ENCODE measurements at places on chromosomes 11 and 22.

- no peak for DNase-seq
- H3K4me3 ChIP-seq: no peak overlapping the region
- H3K27me3 ChIP-seq: no peaks in the 10 kb centered on the region
These were observed 150.5 kb downstream of the FEZ1 start for GRCh38 chr11:125345421-125346178.

DNA sequence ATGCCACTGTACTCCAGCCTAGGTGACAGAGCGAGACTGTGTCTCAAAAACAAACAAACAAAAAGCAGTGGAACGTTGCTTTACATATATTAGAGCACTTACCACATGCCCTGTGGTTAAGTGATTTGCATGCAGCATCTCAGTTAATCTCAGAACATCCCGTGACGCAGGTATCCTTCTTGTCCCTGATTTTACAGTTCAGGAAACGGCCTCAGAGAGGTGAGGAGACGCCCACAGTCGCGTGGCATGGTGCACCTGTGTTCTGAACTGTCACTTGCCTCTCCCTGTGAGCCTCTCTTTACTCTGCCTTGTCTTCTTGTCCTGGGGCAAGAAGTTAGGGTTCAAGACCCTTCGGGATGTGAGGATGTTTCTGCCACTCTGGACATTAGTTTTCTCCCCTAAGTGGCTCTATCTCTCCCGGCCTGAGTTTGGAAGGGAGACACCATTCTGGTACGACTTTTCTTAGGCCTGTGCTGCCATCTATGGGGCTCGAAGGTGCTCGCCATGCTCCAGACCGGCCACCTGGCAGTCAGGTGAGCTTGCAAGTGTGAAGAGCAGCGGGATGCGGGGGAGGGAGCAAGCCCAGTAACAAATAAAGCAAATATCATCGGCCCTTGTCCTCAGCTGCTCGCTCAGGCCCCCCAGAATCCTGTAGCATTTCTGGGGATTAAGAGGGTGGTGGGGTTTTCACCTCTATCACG lies 25.6 kb downstream of the YWHAH start:
- DNase-seq: no peak
- H3K27ac ChIP-seq: no peak overlapping the region
- H3K4me1 ChIP-seq: peaks cover 10% of the 10 kb centered on the region
- H3K27me3 ChIP-seq: no peaks in the 10 kb centered on the region
- H3K4me3 ChIP-seq: peak overlapping the region; percentile 78

DNA sequence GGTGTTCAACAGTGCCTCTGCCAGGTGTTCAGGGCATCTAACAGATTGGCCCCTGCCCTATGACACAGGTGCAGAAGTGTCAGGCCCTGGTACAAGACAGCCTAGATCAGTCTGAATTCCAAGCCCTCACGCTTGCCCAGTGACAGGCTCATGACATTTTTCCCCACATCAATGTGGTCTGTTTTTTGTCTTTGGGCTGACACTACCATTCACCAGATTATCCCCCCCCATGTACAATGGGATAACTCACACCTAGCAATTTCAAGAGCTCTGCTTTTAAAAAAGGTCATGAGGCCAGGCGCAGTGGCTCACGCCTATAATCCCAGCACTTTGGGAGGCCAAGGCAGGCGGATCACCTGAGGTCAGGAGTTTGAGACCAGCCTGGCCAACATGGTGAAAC lies 155.5 kb upstream of the PITPNB start:
- H3K4me3 ChIP-seq: no peak overlapping the region
- H3K4me1 ChIP-seq: peaks cover 15% of the 10 kb centered on the region
- no peak overlapping the region for H3K27ac ChIP-seq
- H3K27me3 ChIP-seq: no peaks in the 10 kb centered on the region

GRCh38 chr11:79179087-79179486 lies 261.7 kb downstream of the TENM4 start:
- no peaks in the 10 kb centered on the region for H3K27me3 ChIP-seq
- H3K36me3 ChIP-seq: no peaks in the 10 kb centered on the region
- no peak overlapping the region for H3K27ac ChIP-seq

DNA sequence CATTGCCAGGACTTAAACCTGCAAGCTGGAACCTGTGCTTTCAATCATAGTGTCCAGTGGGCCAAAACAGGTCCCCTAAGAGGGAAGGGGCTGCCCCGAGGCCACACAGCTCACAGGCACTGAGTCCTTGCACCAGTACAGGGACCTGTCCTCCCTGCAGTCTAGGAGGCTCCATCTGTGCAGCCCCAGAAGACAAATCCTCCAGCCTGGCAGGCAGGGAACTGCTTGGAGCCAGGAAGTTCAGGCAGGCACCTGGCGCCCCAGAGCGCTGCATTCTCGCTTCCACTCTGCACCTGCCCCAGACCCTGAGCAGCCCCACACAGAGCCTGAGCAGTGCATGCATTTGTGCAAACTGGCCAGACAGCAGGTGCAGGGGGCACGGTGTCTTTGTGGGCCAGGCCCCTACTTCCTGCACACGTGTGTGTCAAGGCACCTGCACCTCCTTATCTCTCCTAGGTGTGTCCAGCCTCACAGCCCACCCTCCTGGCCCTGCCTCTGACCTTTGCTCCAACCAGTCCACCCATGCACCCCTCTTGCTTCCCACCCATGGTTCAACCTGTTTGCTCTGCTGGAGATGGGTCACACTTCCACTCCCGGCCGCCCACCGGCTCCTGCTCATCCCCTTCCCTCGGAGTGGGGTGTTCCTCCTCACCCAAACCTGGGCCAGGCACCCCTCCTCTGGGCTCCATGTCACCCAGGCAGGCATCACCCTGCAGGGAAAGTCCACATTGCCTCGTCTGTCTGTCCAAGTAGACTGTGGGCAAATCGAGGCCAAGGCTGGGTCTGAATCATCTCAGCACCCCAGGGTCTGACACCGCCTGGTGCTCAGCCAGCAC lies 19.0 kb downstream of the LINC01488 start:
- no peak overlapping the region for H3K27ac ChIP-seq
- no peaks in the 10 kb centered on the region for H3K36me3 ChIP-seq
- H3K4me1 ChIP-seq: peaks cover 18% of the 10 kb centered on the region
- DNase-seq: peak; percentile 93
- no peak overlapping the region for H3K4me3 ChIP-seq
- no peaks in the 10 kb centered on the region for H3K27me3 ChIP-seq

Measured in chondrocyte (in vitro differentiated cells).